ENCODE measurements at places on chromosomes 2 and 18.

DNA sequence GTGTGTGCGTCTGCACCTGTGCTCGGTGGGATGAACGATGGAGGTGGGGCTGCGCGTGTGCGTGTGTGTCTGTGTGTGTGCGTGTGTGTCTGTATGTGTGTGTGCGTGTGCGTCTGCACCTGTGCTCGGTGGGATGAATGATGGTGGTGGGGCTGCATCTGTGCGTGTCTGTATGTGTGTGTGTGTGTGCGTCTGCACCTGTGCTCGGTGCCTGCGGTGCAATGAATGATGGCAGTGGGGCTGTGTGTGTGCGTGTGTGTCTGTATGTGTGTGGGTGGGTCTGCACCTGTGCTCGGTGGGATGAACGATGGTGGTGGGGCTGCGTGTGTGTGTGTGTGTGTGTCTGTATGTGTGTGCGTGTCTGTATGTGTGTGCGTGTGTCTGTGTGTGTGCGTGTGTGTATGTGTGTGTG is 48.5 kb upstream of the CTDP1 start:
- DNase-seq, result no peak

DNA sequence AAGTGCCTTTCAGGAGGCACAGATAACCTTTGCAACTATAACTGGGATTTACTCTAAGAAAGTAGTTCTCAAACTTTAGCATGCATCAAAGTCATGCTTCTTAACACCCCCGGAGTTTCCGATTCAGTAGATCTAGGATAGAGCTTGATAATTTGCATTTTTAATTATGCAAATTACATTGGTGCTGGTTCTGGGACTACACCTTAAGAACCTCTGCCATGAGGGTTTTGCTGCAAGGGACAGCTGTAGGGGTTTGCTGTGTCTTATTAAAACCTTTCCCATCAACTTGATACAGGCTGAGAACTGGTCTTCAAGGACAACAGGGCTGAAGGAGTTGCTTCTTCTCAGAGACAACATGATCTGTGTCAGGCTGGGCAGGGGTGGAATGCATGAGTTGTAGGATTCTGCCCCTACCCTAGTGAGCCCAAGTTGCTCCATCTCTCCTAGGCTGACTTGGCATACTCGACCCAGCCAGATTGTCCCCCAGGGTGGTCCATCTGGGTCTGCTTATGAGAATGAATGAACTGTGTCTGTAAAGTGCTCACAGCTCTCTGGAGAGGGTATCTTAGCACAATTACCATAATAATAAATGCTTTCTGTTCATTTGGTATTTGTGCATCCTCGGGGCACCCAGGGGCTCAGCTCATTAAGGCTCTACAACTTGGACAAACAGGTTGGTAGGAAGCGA is 232.7 kb downstream of the CLIP4 start:
- no peak for DNase-seq

DNA sequence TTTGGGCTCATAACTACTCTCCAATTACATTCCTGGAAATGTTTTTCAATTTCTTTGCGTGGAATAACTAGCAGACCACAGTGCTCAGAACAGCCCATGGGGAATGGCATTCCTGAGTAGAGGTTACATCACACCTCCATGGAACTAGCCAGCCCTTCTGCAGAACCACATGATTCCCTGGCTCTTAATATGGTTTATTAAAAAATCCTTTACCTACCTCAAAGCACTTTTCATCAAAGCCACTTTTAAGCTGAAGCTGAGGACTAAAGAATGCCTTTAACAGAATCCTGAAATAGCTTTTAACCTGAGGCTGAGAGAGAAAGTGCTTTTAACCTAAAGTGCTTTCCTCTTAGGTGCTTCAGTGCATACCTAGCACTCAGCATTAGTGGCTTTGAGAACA is 376.3 kb downstream of the ARHGAP15 start:
- no peak for DNase-seq

DNA sequence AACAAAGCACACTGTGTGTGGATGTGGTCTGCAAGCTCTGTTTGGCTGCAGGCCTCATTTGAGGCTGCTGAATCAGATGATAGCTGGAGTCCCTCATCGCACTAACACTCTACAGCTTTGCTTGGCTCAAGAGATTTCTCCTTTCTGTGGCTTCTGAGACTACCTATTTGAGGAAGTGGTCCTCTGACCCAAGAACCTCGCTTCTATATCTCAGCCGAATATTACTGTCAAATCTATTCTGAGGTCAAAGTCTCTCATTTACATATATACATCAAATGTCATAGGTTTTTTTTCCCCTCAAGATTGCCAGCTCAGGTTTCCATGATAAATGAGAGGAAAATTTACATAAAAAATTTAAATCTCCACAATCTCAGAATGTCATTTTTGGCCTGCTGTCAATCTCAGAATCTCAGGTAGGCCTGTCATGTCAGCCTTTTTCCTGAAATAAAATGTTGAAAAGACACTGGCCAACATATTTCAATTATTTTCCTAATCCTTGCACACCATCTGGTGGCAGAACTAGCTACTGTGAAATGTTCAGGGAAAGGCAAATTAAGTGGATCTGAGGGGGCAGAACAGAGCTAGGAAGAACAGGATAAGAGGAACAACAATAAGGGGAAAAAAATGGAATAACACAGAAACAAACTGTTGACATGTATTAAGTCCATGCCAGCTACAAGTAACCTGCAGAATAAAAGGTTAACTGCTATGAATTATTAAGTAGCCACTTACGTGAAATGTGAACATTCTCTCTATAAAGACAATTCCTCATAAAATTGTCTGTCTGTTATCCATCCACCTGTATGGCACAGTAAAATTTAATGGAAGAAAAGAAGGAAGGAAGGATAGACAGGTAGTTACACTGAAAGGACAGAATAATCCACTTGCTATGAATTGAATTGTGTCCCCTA is 39.3 kb downstream of the AP1S3 start:
- DNase-seq, result no peak

- DNase-seq, result peak; percentile 88
Observed at GRCh38 chr2:235605312-235606003, 111.6 kb downstream of the AGAP1 start.

- DNase-seq, result no peak
Observed at GRCh38 chr2:200847269-200847668, 17.2 kb downstream of the CLK1 start.

- DNase-seq, result no peak
Observed at GRCh38 chr18:78622251-78622906, 357.2 kb upstream of the SALL3 start.

GRCh38 chr2:205937211-205937610 is 148.8 kb downstream of the INO80D start:
- DNase-seq, result no peak

GRCh38 chr18:24656551-24657443 is 196.4 kb downstream of the HRH4 start:
- no peak for DNase-seq

- peak; percentile 9 for DNase-seq
Observed at GRCh38 chr2:125085904-125086303, 1060.8 kb downstream of the CNTNAP5 start.

DNA sequence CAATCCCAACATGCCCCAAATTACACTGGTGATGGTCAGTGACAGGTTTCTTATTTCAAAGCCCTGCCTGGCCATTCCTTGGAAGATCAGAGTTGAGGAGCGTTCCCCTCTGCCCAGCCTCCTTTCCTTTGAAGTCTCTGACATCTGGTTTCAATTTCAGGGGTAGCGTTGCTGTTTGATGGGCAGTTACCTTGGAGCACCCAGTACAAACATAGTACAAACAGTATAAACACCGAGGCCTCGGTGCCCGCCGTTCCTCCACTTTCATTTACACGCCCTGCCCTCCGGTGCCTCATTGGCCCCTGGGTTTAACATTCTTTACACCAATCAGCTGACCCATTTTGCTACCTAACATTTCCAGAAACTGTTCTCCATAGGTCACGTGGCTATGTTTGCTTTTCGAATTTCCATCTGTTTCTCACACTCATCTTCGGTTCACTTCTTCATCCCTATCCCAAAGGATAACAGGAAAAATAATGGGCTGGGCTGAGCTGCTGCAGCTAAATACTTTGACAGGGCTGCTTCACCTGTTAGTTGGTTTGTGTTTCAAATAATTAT is 65.6 kb downstream of the NRP2 start:
- DNase-seq, result no peak

- DNase-seq, result no peak
Observed at GRCh38 chr2:1862608-1863280, 118.4 kb upstream of the PXDN start.

GRCh38 chr18:79442508-79443221 is 46.9 kb downstream of the NFATC1 start:
- DNase-seq, result no peak

GRCh38 chr2:138071720-138072719 is 107.7 kb downstream of the HNMT start:
- peak; percentile 94 for DNase-seq

DNA sequence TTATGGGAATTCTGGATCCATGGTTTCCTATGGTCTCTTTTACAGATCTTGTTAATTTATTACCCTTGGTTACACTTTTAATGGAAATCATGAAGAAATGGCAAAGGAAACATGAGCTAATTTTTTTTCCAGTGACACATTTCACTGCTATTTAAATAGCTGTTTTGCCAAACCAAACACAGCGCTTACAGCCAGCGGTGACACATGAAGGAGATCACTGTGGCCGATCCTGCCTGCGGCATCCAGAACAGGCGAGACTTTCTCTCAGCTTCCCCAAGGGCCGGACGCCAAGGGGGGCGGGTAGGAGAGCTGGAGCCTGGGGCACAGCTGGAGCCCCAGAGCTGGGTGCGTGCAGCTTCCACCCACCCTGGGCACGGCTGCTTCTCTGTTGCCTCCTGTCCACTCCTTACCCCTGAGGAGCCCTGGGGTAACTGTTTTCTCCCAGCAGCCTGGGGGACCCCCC is 81.4 kb upstream of the PKDCC start:
- peak; percentile 38 for DNase-seq

All from NCI-H2029 (cell line).